ENCODE measurements at places on chromosomes 1 and 21.

DNA sequence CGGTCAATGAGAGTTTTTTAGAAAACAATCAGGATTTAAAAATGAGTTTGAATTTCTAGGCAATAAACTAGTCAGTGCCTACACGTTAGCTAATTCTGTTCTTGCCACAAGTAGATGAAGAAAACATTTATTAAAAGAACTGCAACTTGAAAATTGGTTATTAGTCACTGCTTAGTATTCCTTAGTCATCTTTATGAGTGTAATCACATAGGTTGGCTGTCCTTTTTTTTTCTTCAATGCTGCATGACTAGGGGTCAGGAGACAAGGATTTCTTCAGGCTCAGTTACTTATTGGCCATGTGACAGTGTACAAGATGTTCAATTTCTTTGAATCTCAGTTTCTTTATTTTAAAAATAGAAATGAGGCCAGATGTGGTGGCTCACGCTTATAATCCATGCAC is 17.1 kb downstream of the SOAT1 start:
- DNase-seq: no peak

GRCh38 chr1:97980530-97980929 is 59.7 kb upstream of the DPYD start:
- no peak for DNase-seq

DNA sequence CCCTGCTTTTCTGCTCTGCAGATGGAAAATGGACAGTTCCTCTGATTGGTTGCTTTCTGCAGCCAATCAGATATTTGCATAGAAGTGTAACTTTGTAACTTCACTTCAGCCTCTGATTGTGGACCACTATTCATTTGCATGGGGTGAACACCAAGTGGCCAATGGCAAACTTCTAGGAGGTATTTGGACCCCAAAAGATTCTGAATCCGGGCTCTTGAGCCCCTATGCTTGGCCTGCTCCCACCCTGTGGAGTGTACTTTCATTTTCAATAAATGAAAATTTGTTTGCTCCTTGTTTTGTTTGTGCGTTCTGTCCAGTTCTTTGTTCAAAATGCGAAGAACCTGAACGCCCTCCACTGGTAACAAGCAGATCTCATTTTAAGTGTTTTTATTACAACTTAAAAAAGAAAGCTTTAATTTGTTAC is 6.4 kb upstream of the GSTM4 start:
- peak; percentile 68 for DNase-seq

GRCh38 chr1:41239988-41240610 is 2.0 kb downstream of the SCMH1 start:
- peak; percentile 66 for DNase-seq

- no peak for DNase-seq
These were observed 329.0 kb upstream of the DAB1 start for GRCh38 chr1:57752843-57753242.

- no peak for DNase-seq
These were observed 87.8 kb downstream of the NAV1 start for GRCh38 chr1:201626629-201627275.

GRCh38 chr1:153466908-153467307 is 6.5 kb upstream of the S100A7 start:
- no peak for DNase-seq

DNA sequence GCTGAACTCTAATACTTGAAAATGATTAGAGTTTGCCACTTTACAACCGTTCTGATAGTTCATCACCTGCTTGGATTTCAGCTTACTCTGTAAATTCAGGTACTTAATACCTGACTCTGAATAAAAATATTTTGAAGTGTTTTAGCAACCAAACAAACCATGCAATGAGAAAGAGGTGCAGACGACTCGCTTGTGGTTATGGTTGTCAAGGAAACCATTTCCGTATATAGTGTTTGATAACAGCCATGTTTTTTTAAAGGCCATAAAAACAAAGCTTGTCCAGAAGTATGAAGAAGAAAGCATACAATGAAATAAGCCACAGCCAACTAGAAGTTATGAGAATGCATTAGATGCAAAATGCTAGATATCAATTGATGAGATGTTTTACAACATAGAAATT is 167.2 kb upstream of the HMCN1 start:
- peak; percentile 22 for DNase-seq

GRCh38 chr1:228205526-228206436 is 2.1 kb upstream of the OBSCN start:
- no peak for DNase-seq

DNA sequence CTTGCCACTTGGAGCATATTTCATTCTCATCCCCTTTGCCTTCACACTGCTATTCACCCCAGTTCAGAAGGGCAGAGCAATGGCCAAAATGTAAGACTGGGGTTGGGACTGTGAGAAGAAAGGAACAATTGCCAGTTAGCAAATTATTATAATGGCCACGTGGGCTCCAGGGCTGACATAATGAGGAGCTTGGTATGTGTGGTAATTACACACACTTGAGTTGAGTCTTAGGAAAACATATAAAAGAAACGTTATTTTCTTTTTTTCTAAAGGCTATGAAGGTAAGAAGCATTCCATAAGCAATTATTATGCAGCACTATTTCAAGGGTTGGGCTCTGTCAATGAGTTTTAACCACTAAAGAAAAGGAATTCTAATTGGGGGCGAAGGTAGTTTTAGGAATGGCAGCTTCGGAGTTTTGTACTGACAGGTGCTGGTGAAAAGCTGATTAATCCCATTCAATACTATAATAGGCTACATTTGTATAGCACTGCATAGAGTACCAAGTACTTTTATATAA is 32.5 kb upstream of the BCL10 start:
- no peak for DNase-seq

DNA sequence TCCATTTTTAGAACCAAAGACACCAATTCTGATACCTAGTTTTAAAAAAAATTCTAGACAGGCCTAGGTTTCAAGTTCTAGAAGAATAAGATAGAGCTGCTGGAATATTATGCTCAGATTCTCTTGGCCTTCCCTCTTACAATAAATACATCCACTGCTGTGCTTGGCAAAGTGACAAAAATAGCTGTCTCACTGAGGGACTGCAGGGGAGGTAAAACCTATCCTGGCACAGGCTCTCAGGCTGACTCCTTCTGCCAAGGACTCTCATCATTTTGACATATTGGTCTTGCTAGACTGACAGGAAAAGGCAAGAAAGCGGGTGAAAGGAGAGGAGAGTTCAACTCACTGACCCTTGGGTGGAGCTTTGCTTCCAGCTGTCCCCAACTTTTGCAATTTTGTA is 197.0 kb upstream of the LHX8 start:
- no peak for DNase-seq

DNA sequence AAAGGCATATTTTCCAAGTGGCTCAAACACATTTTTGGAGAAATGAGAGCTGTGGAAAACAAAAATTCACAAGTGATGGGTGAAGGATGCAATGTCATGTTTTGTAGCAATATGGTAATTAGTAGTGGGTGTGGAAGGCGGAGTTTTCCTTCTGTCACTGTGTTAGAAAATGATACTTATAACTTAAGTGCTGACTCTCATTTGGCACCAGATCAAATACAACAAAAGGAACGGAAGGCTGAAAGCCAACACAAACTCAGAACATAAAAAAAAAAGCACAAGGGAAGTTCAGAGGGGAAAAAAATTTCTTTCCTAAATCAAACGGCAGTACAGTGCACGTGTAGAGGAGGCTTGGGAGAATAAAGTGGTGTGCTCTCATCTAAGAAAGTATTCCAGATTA is at the start of gene TNFSF18:
TSS of gene TNFSF18 (minus strand) at position 77 of the 400 bp plus-strand sequence. CDS start at position 32, 45 bp downstream.
- DNase-seq: no peak

- DNase-seq: no peak
These were observed 15.1 kb downstream of the RNF19B start for GRCh38 chr1:32949519-32949918.

DNA sequence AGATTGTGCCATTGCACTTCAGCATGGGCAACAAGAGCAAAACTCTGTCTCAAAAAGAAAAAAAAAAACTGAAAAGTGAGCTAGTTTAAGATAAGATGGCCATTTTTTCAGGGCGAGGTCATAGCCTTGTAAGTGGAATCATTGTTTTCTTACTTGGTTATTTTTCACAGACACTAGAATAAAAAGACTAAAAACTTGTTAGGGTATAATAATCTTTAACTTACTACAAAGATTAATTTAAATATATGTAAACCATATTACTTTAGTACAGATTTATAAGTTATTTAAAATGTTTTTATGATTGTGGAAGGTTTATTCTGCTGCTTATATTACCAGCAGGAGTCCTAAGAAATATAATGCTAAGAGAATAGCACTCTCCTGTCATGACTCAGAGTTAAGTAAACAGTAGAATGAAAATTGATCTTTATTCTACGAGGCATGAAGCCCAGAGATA is 23.5 kb downstream of the ANGPTL1 start:
- no peak for DNase-seq

- DNase-seq: no peak
These were observed 170.3 kb upstream of the DUSP10 start for GRCh38 chr1:221912230-221912629.

GRCh38 chr1:38050397-38051078 is 3.9 kb upstream of the POU3F1 start:
- no peak for DNase-seq

DNA sequence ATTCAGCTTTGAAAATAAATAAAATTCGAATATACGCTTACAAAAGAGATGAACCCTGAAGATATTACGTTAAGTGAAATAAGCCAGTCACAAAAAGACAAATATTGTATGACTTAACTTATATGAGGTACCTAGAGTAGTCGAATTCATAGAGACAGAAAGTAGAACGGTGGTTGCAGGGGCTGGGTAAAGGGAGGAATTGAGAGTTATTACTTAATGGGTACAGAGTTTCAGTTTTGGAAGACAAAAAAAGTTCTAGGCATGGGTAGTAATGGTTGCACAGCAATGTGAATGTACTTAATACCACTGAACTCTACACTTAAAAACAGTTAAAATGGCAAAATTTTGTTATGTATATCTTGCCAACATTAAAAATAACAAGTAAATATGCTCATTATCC is 48.6 kb upstream of the ZNHIT6 start:
- no peak for DNase-seq

GRCh38 chr21:45877821-45878469 is 103.6 kb upstream of the COL6A1 start:
- DNase-seq: no peak

GRCh38 chr1:201634261-201634660 is 95.3 kb downstream of the NAV1 start:
- no peak for DNase-seq

- no peak for DNase-seq
These were observed 421.4 kb upstream of the RUNX1 start for GRCh38 chr21:35470522-35470921.

DNA sequence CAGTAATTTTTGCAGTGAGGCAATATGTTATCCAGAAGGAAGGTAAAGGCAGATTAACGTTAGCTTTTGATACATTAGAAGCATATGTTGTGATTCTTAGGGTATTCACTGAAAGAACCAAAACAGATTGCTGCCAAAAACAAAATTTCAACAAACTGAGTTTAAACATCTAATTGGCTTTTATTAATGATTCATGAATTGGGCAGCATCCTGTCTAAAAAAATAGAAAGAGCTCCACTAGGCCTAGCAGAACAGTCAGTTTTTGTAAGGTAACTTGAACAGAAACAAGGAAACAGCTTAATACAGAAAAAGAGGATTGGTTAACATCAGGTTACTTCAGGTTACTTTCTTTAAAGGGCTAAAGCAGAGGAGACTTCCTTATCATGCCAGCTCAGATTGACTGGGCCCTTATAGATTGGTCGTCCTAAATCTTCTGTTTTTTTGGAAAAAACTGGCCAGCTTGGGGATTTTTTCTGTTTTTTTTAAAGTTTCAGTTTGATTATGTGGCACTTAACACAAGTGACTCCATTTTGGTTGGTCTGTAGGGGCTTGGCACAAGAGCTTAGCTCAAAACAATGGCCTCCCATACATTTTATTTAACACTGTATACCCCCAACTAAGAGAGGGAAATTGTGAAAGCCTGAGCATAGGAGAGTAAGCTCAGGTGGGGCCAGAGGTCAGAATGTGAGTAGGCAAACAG is 36.8 kb upstream of the GALNT2 start:
- no peak for DNase-seq

GRCh38 chr1:229636042-229636441 is 10.0 kb downstream of the URB2 start:
- no peak for DNase-seq

DNA sequence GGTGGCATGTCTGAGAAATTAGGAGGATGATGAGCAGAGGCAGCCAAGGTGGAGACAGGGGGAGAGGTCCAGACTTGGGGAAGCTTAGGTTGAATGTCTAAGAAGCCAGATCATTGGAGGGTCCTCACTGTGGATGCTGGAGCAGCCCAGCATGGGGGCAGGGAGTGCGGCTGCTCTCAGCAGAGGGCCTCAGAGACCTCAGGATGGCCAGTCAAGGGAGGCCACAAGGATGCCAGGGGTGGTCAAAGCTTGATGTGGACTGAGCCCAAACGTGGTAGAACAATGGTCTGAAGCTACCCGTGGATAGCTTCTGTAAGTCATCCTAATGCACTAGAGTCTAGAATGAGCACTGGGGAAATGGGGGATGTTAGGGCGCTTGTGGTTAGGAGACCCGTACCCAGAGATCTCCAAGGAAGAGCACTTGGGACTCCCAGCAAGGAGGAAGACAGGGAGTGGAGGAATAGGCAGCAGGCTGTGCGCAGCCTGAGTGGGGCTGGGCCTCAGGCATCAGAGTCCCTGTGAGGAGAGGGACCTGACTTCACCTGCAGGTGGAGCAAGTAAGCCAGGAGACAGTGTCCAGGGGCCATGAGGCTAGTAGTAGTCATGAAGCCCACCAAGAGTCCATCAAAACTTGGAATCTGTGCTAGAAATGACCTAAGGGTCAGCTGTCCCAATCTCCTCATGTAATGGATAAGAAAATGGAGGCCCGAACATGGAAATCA is 4.3 kb upstream of the S100A9 start:
- DNase-seq: no peak

- DNase-seq: no peak
These were observed 12.8 kb downstream of the BCAN start for GRCh38 chr1:156654700-156655099.

- DNase-seq: no peak
These were observed 11.1 kb downstream of the ATP6V1G3 start for GRCh38 chr1:198529414-198529813.

DNA sequence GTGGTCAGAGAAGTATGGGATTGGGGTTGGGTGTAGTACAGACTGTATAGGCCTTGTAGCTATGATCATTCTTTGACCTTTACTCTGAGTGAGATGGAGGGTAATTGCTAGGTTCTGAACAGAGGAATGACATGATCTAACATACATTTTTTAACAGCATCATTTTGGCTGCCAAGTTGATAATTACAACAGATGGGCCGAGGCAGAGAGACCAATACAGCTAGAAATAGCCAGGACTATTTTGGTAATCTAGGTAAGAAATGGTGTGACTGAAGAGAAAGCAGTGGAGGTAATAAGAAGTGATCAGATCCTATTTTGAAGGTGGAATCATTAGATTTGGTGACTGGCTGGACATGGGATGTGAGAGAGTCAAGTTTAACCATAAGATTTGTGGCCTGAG is 43.5 kb downstream of the RPAP2 start:
- DNase-seq: no peak
